ENCODE measurements at places on chromosomes 2 and 18.

GRCh38 chr2:157305723-157306110 lies 19.9 kb downstream of the ERMN start:
- DNase-seq = no peak

DNA sequence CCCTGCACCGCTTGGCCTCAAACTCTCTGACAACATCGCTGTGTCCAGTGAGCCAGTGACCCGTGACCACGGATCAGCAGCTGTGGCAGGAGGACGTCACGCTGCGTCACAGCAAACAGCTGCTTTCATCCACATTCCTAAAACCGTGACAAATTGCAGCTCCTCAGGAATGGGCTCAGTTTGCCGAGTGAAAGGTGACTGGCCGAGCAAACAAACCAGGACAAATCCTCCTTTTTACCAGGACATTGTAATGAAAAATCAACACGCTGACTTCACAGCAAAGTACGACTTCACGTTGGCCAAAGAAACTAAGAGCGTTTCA lies 57.6 kb downstream of the PXDN start:
- no peak for DNase-seq

DNA sequence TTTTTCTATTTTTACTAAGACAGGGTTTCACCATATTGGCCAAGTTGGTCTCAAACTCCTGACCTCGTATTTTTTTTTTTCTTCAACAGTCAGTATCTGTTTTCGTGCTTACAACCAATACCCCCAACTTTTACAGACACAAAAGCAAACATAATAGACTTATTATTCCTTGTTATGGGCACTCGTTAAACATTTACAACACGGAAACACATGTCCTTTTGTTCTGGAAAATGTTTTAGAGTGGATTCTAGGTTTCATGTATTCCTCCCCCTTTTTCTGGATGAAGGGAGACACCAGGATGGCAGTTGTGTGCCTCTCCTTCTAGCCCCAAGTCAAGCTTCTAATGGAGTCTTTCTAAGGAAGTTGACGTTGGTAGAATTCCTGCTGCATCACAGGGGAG lies 88.8 kb downstream of the CD226 start:
- DNase-seq = no peak

- DNase-seq = no peak
These were observed 140.0 kb upstream of the CYP1B1 start for GRCh38 chr2:38215993-38216392.

- no peak for DNase-seq
These were observed 6.7 kb downstream of the TMBIM1 start for GRCh38 chr2:218285604-218286003.
